ENCODE measurements at places on chromosomes 13 and 19. TPM values are rescaled to one million over a fixed set of nuclear protein-coding genes. Genes with fewer than 3 reads are reported as not detected.

The SHISA7 gene
- total RNA-seq = not detected

DNA sequence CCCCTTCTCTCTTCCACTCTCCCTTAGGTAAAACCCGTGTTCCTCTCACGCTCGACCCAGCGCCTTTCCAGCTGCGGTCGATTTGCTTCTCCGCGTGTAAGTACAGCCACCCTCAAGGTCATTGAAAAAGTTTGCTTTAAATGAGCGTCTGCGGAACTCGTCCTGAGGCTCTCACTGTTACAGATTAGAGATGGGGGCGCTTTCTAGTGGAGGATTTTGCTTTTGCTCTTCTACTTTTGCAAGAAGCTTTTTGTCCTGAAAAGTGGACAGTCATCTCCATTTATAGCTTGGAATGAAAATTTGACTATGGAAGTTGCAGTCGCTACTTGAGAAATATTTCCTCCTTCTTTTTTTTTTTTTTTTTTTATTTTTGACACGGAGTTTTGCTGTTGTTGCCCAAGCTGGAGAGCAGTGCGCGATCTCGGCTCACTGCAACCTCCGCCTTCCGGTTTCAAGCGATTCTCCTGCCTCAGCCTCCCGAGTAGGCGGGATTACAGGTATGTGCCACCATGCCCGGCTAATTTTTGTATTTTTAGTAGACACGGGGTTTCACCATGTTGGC is 595 bp upstream of the RAB20 start:
- DNase-seq = peak; percentile 4
- no peaks in the 10 kb centered on the region for H3K36me3 ChIP-seq
- H3K27ac ChIP-seq = peak overlapping the region; percentile 43
- peak overlapping the region; percentile 94 for H3K4me3 ChIP-seq
- peaks cover 25% of the 10 kb centered on the region for H3K27me3 ChIP-seq

The CACNG8 gene
- total RNA-seq = 0.13 TPM

DNA sequence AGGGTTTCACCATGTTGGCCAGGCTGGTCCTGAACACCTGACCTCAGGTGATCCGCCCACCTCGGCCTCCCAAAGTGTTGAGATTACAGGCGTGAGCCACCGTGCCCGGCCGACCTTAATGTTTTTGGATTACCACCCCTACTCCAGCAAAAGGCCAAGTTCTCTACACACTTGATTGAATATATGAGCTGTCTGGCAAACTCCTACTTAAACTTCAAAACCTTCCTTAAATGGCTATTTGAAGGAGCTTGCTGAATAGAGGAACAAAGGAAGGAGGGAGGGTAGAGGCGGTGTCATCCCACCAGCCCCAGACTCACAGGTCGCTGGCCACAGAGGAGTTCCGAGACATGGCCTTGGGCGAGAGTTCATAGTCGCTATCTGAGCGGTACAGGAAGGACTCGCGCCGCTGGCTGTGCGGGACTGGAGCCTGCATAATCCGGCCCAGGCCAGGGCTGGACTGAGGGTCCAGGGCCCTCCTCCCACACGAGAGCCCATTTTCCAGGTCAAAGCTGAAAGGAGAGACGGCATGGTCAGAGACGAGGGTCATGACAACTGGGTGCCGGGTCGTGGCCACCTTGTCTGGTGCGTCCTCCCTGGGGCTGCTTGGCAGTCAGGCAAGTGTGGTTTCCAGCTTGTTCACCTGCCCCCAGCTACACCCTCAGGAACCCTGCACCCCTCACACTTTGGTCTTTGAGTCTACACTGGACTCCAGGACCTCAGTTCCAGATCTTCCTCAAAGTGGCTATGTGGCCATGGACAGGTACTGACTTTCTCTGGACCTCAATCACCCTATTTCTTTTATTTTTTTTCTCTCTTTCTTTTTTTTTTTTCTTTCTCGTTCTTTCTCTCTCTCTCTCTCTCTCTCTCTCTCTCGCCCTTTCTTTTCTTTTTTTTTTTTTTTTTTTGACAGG is 4.2 kb downstream of the PDE4C start:
- DNase-seq = no peak
- H3K36me3 ChIP-seq = no peaks in the 10 kb centered on the region
- H3K27ac ChIP-seq = no peak overlapping the region
- peaks cover 11% of the 10 kb centered on the region for H3K27me3 ChIP-seq

DNA sequence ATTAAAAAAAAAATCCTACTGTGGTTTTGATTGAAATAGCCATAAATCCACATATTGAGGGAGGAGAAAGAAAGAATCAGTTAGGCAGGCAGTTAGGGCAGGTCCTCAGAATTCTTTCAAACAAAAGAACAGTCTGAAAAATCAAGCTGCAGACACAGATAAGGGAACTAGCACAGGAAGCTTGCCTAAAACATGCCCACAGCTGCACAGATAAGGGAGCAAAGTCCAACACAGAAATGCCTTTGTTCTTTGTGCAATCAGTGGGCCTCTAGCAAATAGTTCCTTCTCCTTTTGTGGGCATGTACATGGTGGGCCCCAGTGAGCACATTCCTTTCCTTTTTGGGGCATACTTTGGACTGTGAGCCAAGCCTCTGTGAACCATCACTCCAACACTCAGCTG is 42.7 kb downstream of the UTP14C start:
- H3K36me3 ChIP-seq = peaks cover 12% of the 10 kb centered on the region
- peaks cover 13% of the 10 kb centered on the region for H3K4me1 ChIP-seq
- H3K27me3 ChIP-seq = peaks cover 7% of the 10 kb centered on the region

The ZNF724 gene
- 6.2 TPM for total RNA-seq

DNA sequence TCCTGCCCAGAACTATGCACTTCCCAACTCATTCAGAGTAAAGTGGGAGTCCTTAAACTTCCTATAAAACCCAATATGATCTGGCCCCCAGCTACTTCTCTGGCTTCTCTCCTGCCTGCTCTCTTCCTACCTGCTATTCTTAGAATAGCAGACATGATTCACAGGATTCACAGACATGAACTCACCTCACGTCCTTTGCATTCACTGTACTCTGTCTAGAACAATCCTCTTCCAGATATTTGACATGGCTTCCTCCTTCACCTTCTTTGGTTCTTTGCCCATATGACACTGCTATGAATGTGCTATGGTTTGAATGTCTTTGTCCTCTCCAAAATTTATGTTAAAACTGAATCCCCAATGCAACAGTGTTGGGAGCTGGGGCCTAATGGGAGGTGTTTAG is 154.9 kb downstream of the UGGT2 start:
- H3K36me3 ChIP-seq = peaks cover 6% of the 10 kb centered on the region
- peaks cover 20% of the 10 kb centered on the region for H3K4me1 ChIP-seq
- DNase-seq = no peak
- no peaks in the 10 kb centered on the region for H3K27me3 ChIP-seq

DNA sequence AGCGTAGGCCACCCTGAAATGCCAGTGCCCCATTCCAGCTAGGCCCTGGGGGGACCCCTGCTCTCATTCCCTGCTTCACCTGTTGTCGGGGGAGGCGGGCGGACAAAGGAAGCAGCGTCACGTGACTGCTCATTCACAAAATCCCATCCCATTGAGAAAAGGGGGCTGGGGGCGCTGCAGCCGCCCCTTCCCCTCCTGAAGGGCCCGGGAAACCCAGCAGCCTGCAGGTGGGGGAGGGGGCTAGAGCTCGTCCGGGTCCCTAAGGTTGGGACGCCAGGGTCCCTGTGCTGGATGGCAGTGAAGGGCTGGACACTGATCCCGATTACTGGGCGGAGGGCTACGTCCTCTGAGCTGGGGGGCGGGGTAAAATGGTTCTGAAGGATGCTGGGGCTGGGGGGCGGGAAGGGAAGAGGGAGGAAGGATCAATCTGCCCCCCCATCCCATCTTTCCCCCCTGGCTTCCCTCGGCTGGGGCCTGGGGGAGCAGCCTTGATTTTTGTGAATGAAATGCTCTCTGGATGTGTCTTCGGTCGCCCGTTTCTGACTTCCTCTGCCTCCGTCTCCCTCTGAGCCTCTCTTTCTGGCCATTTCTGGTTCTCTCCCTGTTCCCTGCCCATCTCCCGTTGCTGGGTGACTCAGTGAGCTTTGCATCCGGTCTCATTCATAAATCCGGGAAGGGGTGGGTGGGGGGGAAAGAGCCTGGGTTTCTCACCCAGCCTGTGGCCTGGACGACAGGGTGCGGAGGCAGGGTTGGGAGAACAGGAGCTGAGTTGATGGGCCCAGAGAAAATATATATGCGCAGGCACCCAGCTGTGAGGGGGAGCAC is 816 bp downstream of the SPRED3 start:
- DNase-seq = peak; percentile 73
- H3K36me3 ChIP-seq = peaks cover 35% of the 10 kb centered on the region
- H3K4me3 ChIP-seq = peak overlapping the region; percentile 97

The CD177 gene
- total RNA-seq = 0.64 TPM

The KIR2DL1 gene
- not detected for total RNA-seq

GRCh38 chr13:90430127-90430526 is 917.4 kb upstream of the MIR17HG start:
- peaks cover 17% of the 10 kb centered on the region for H3K4me1 ChIP-seq
- H3K36me3 ChIP-seq = no peaks in the 10 kb centered on the region
- no peak overlapping the region for H3K4me3 ChIP-seq
- no peak overlapping the region for H3K27ac ChIP-seq
- no peaks in the 10 kb centered on the region for H3K27me3 ChIP-seq

DNA sequence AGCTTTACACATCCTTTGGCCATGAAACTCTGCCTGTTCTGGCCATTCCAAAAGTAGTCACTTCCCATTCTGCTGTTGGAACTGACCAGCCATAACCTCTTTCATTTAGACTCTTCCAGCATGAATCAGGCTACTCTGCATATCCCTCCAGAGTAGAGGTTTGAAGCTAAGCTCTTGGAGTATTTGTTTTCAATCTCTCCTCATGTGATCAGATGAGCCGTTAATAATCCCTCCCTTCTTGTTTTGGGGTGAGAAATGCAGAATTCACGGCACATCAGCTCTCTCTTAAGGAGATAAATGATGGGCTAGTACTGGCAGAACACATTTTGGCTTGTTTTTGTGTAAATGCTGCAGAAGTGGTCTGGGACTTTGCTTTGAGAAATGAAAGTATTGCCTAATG is 519.9 kb downstream of the PCDH17 start:
- H3K4me3 ChIP-seq = no peak overlapping the region
- H3K27ac ChIP-seq = no peak overlapping the region
- H3K27me3 ChIP-seq = no peaks in the 10 kb centered on the region
- DNase-seq = no peak

The CCDC194 gene
- total RNA-seq = not detected

The FCHO1 gene
- total RNA-seq = 1.1 TPM

The TPGS1 gene
- 26.9 TPM for total RNA-seq

The ACER1 gene
- not detected for total RNA-seq

The CEACAM5 gene
- not detected for total RNA-seq

Measured in HFFc6 (cell line).